ENCODE measurements at places on chromosomes 5 and 9.

- no peak for DNase-seq
These were observed 64.5 kb upstream of the GNA14 start for GRCh38 chr9:77712533-77713130.

DNA sequence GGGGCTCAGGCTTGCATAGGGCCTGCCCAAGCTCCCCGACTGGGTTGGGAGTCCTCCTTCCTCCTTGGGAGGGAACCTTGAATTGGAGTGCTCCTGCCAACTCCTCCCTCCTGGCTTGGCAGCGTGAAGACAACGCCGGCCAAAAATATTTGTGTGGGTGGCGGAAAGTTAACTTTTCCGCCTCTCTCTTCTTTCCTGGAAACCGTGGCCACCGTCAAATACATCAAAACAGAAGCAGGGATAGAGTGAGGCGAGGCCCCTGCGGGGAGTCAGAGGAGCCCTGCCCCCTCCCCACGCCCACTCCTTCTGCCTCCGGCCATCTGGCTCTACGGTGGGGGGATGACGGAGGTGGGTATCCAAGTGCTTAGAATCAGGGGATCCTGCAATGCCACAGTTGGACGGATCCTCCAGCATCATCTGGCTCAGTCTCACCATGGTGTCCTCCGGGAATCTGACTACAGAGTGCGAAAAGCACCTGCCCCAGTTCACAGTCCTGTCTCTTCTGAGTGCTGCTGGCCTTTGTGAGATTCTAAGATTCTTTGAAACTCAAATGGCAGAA is 25.2 kb upstream of the SYNPO start:
- DNase-seq: no peak

DNA sequence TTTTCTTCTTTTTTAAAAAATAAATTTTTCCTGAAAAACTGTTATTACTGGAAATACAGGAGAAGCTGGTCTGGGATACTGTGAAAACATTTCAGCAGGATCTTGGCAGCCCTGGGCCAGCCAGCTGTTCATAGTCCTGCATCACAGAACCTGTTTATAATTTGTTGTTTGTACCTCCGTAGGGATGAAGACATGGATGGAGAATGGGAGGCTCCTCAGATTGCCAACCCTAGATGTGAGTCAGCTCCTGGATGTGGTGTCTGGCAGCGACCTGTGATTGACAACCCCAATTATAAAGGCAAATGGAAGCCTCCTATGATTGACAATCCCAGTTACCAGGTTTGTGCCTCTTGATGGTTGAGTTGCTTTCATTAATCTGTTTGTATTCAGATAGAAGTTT is 12.4 kb upstream of the MAML1 start:
- DNase-seq: no peak

- DNase-seq: no peak
These were observed 378.6 kb downstream of the NNT start for GRCh38 chr5:43981556-43981955.

GRCh38 chr5:149567226-149567625 is 14.1 kb upstream of the ARHGEF37 start:
- no peak for DNase-seq

DNA sequence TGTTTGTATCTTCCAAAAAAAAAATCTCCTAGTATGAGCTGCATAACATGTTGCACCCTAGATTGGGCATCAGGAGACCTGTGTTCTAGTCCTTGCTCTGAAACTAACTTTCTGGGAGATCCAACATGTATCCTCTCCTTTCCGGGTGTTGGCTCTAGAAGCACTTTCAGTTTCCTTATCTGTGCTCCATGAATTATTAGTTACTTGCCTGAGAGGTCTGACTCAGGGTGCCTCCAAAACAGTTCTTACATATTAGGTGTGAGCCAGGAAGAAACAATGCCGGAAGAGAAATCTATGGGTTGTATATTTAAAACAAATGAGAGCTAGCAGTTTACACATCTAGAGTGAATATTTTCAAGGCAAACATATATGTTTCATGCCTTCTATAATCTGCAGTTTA is 36.7 kb upstream of the SLC36A2 start:
- DNase-seq: no peak

GRCh38 chr9:122246666-122247065 is 17.9 kb upstream of the LHX6 start:
- DNase-seq: no peak

GRCh38 chr5:179769271-179769670 is 24.5 kb upstream of the LTC4S start:
- DNase-seq: no peak

DNA sequence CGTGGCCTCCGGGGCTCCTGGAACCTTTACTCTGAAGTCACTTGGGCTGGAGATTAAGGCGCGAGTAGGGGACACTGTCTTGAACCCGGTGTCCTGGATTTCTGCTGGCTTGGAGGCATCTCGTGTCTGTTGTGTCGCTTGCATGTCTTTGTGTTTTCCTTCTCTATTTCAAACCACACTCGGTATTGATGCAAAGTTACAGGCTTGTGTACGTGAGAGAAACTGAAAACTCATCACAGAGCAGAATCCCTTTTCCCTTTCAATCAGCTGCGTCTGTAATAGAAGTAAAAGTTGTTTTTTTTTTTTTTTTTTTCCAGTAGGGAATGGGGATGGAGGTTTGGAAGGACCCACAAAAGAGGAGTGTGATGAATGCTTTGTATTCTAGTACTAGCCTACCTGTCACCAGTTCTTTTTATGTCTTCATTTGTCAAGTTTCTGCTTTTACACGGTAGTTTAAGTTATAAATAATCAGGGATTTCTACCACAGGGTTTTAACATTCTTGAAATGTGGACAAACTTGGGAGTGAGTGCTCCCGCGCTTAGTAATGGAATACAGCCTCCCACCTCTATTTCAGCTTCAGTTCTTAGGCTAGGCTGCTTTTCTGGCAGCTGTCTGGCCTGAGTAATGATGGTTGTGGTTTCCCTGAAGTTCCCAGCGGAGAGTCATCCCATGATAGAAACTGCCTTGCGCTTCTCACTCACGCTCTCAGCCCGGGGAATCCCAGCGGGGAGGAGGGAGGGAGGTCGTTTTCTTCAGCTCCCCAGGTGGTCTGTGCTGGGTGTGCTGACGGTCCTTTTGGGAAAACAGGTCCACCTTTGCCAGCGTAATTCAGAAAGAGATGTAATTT is 763 bp downstream of the TJP2 start:
- DNase-seq: peak; percentile 23

GRCh38 chr5:105460721-105461120 is 1898.1 kb upstream of the NUDT12 start:
- no peak for DNase-seq

DNA sequence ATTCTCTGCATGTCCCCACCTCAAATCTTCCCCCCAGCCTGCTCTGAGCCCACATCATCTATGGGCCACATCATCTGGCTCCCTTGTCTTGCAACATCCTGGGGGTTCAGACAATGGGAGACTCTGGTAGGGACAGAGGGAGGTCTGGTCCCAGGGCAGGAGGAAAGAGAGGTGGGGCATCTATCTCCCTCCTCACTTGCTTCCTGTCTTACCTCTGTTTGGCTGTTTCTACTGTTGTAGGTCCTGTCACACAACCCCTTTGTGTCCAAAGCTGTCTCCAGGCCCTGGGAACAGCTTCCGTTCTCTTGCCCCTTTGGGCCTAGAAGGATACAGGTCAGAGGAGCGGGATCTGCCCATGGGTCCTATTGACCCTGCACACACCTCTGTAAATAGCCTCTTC is 227.2 kb downstream of the NSG2 start:
- no peak for DNase-seq

DNA sequence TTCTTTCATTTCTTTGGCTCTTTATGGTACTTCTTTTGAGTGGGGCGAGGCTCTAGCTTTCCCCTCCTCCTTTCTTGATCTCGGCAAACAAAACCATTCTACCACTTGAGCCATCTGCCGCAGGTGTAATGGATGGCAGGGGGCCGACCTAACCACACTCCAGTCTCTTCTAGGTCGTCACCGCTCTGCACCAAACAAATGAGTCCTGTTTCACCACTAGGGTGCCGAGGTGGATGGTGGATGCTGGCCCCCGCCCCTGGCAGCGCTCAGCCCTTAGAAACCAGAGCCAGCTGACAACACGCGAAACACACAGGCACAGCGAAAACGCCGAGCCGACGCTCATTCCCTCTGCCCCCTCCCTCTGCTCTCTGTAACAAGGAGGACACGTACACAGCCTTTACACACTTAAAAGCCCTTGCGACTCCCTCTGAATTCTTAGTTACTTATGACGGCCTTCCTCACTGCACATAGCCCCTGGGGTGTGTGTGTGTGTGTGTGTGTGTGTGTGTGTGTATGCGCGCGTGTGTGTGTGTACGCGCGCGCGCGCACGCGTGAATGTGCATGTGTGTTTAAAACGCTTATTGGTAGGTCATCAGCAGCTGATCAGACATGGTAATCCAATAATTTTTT is 199.4 kb downstream of the MEF2C start:
- DNase-seq: no peak

DNA sequence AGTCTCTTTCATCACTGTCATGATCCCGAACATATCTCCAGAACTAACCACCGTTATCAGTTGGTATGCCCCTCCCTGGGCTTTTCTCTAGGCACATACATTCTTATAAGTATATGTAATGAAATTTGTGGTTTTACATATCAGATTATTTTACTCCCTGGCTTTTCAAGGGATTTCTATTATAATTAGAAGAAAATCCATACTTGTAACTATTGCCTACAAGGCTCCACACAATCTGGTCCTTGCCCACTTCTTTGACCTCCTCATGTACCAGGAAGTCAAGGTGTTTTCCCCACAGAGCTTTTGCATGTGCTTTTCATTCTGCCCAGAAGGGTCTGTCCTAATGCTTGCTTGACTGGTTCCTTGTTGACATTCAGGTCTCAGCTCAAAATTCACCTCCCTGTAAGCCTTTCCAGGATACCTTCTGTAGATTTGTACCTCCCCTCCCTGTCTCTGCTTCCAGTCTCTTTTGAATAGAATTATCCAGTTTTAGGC is 33.6 kb upstream of the HSD17B4 start:
- DNase-seq: no peak

- DNase-seq: no peak
These were observed 80.3 kb upstream of the SARDH start for GRCh38 chr9:133818444-133818843.

- DNase-seq: no peak
These were observed 141.0 kb downstream of the PBX3 start for GRCh38 chr9:125888211-125888610.

- no peak for DNase-seq
These were observed 304.4 kb upstream of the SMC2 start for GRCh38 chr9:103789686-103790085.

GRCh38 chr5:94691949-94692348 is 73.5 kb downstream of the SLF1 start:
- DNase-seq: no peak

GRCh38 chr9:7164440-7165330 is 406.9 kb downstream of the KDM4C start:
- no peak for DNase-seq

GRCh38 chr9:76667521-76667957 is 96.7 kb upstream of the PCA3 start:
- no peak for DNase-seq

GRCh38 chr5:97383996-97384395 is 200.9 kb upstream of the RIOK2 start:
- DNase-seq: no peak

DNA sequence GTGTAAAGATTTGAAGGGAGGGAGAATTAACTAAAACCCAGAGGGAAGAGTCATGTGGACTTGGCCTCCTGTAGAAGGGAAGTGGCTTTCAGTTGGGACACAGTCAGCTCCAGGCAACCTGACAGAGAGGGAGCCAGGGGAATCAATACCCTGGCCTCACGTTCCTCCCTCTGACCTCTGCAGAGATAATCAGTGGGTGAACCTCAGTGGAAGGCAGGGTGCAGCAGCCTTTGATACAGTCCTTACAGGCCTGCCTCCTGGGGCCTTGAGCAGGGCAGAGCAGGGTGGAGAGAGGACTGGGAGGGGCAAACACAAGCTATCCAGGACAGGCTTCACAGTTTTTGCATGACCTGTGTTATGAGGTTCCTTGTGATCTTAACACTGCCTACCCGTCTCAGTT is 61.9 kb upstream of the GPBP1 start:
- DNase-seq: no peak

DNA sequence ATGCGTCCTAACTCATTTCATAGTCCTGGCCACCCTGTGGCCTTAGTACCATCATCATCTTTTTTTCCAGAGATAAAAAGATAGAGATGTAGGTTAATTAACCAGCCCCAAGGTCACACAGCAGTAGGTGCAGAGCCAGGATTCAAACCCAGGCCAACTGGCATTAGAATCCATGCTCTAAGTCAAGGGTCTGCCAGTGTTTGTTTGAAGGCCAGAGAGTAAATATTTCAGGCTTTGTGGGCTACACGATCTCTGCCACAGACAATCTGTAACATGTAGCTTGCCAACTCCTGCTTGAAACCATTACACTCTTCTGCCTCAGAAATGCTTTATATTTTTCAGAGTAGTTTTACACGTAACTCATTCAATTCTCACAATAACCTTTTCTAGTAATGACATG is 119.6 kb downstream of the EFNA5 start:
- DNase-seq: no peak

- DNase-seq: no peak
These were observed 4.8 kb downstream of the GAS1 start for GRCh38 chr9:86942281-86943200.

- no peak for DNase-seq
These were observed 52.4 kb upstream of the SHISAL2B start for GRCh38 chr5:64637837-64638443.

- no peak for DNase-seq
These were observed 124.4 kb downstream of the FANCC start for GRCh38 chr9:95193067-95193466.

DNA sequence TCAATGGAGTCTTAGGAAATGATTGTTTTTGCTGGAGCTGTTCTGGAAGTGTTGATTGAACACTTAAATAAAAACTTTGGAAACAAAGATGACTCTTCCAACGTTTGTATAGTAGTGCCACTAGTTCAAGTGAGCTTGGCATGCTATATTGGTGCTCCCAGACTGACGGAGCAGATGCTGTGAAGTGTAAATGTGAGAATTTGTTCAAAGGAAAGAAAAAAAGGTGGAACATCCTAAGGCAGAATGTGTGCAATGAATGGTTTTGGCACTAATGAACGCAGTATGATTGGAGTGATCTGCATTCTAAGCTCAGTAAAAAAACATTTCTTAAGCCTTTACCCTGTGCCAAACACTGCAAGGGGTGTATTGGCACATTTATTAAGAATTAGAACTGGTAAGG is 69.8 kb downstream of the ZNF474 start:
- no peak for DNase-seq

- no peak for DNase-seq
These were observed 136.3 kb downstream of the ADAMTS16 start for GRCh38 chr5:5276430-5276829.

GRCh38 chr5:107598958-107599357 is 71.8 kb downstream of the EFNA5 start:
- DNase-seq: no peak

DNA sequence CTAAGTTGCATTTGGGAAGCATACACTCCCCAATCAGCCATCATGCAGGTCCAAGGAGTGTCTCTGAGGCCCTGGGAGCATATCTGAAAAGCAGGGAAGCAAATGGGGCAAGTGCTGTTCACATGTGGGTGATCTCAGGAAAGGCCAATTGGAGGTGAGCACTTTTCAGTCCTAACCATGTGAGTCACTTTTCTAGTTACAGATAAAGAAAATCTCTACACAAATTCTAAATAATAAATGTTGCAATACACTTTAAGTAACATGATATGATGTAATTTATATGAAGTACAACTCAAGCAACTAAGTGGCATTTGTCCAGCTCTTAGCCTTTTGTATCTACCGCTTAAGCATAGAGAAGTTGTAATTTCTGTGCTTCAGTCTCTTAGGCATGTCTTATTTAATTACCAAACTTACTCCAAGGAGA is 18.4 kb downstream of the ADAMTS16 start:
- no peak for DNase-seq

- no peak for DNase-seq
These were observed 84.2 kb downstream of the FBXO38 start for GRCh38 chr5:148467958-148468357.
